ENCODE measurements at places on chromosomes 5 and 9.

- DNase-seq: no peak
Observed at GRCh38 chr5:60084226-60084625, 190.7 kb upstream of the PDE4D start.

- no peak for DNase-seq
Observed at GRCh38 chr5:101284736-101285375, 381.8 kb upstream of the ST8SIA4 start.

- DNase-seq: no peak
Observed at GRCh38 chr5:110903966-110904365, 165.2 kb downstream of the SLC25A46 start.

DNA sequence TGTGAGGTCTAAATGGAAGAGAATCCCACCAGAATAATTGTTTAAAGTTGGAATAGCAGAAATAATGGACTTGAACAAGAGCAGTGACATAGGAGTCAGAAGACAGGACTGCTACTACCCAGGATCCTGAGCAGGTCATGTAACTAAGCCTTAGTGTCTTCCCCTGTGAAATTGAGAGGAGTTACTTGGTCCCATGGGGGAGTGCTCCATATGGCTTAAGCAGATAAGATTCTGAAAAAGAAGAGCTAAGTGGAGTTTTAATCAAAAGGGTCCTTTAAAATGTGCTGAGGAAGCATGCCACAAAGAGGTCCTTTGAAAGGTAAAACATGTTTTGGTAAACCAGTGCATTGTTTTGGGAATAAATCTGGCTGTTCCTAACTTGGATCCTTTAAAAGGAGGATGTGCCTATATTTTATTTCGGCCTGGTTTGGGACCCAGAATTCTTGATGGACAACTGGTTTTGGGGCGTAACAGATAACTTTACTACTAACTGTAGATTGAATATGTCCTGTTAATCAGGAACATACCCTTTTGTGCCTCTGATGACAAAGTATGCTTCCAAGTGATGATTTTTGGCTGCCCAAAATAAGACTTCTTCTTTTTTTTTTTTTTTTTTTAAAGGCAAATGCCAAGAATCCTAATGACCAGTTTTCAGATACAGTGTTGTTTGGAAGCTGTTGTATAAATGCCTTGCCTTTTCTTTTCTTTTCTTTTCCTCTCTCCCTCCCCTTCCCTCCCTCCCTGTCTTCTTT, 5.7 kb downstream of the RCL1 start:
- no peak for DNase-seq

DNA sequence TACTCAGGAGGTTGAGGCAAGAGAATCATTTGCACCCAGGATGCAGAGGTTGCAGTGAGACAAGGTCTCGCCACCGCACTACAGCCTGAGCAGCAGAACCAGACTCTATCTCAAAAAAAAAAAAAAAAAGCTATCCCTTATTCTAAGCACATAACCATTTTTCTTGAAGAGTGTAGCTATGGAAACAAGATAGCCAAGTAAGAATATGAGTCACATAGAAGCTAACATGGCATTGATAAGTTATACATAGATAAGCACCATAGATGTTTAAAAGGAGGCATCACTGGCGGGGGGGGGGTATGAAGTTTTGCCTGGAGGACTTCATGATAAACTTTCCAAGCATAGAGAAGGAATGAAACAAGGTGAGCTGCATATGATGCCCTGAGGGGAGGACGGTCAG, 26.0 kb downstream of the CHSY3 start:
- DNase-seq: no peak

- no peak for DNase-seq
Observed at GRCh38 chr5:33738967-33739366, 152.8 kb downstream of the ADAMTS12 start.

DNA sequence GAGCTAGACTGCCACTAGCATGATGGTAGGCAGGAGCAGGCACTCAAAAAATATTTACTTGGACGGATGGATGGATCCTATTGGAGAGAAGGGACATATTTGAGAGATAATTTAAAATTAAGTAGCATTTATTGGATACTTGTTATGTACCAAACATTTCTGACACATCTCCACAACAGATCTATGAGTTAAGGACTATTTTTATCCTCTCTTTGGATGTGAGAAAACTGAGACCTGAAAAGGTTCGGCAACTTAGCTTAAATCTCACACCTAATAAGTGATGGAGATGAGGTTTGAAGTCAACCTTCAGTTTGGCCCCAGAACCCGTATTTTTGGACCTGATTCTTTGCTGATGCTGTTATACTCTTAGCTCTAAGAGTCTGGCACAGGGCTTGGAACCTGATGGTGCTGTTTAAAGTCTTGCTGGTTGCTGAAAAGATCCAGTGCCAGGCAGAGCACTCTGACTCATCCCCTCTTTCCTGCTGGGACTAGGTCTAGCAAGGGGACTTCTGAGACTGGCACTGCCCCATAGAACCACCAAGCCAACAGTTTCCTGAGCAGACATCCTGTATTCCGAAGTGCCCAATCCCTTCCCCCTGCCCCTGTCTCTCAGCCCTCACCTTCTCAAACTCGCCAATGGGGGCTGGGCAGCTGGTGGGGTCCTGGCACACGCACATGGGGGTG, 15.6 kb downstream of the SPARC start:
- DNase-seq: no peak

- no peak for DNase-seq
Observed at GRCh38 chr9:108860764-108861163, 1.3 kb upstream of the ACTL7A start.

- DNase-seq: no peak
Observed at GRCh38 chr5:67802766-67803165, 412.8 kb upstream of the PIK3R1 start.
